ENCODE measurements at places on chromosomes 4 and X.

DNA sequence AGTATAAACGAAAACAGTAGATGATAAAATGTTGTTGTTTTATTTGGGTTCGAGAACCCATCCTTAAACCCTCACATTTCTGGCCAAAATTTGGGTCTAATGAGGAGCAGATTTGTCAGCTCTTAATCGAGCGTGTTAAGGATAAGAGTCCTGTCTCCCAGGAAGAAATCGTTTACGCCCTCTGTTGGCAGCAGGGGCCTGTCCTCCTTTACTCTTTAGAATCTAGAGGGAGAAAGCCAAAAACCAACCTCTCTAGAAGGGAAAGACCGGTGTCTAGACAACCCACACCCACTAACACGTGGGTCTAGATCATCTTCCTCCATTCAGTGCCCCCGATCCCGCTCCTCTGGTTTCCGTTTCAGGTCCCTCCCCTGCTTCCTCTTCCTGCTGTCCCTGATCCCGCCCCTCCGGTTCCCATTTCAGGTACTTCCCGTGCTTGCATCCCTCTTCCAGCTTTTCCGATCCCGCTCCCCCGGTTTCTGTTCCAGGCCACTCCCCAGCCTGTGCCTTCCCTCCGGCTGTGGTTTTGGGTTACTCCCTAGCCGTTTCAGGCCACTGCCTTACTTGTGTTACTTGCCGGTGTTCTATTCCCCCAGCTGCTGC is 339.1 kb downstream of the PAPSS1 start:
- DNase-seq, result no peak

DNA sequence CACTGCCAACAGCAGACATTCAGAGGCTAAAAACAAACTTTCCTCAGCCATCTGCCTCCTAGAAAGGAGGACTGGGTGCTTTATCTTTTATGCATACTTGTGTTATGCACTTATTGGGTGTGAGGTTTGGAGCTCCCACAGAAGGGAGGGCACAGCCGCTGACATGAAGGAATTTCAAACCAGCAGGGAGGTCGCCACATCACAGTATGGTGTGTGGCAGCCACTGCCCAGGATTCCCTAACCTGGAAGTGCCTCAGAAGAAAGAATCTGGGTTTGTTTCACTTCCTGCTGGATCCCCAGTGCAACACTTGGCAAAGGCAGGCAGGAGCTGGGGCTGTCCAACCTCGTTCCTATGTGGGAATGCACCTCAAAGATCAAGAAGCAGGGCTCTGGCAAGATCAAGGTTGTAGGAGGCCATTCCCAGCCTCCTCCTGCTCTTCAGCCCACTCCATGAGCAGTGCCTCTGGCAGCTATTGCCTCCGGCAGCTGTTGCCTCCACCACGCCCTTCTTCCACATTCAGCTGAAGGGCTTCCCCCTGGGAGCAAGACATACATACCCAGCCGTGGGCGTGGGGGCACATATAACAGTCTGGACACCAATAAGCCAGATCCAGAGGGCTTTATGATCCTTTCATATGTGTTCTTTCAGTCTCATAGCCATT is 109.0 kb upstream of the MAMLD1 start:
- no peak for DNase-seq

- DNase-seq, result no peak
Measured at GRCh38 chr4:60619531-60620305, 580.4 kb upstream of the ADGRL3 start.

GRCh38 chr4:139525414-139525813 is 30.6 kb downstream of the SETD7 start:
- no peak for DNase-seq

GRCh38 chr4:73741031-73741749 is 821 bp downstream of the CXCL8 start:
- DNase-seq, result no peak

DNA sequence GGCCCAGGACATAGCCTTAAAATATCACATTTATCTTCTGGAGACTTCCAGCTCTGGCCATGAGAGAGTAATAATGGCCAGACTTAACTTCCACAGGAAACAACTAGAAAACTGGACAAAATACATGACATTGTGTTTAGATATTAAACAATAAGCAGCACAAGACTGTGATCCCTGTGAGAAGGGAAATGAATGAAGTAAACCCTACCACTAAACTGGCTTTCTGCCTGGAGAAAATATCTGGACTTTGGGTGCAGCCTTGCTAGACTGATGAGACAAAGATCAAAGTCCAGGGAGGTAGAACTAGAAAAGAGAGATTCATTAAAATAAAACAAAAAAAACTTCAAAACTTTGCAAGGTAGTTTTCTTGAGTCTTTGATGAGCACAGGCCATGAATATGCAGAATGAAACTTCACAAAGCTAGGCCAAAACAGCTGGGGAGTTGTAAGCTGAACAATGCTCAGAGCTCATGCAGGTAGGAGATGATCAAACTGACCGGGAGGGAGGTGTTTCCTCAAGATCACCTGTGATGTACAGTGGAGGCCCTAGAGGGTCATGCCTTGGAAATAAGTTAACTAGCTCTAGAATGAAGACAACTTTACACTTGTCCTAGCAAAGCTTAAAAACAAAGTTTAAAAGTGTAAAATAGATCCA is 147.0 kb upstream of the SH3RF1 start:
- no peak for DNase-seq

- no peak for DNase-seq
Measured at GRCh38 chr4:183352546-183352945, 30.3 kb upstream of the CLDN24 start.

- DNase-seq, result no peak
Measured at GRCh38 chrX:45524296-45524695, 323.6 kb upstream of the DIPK2B start.

DNA sequence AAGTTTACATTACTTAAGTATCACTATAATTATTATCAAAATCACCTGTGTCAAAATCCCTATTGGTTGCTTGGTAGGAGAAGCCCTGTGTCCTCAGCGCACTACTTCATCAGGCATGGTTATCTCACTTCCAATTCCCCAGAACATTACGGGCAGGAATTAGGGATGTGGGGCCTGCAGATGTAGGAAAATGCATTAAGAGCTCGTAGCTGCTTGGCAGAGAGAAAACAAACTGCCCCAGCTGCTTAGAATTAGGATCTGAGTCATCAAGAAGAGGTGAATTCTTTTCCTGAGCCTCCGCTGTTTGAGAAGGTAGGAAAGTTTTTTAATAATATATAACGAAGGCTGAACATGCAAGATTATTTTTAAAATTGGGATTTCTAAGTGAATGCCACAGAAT is 31.1 kb upstream of the CLNK start:
- no peak for DNase-seq

GRCh38 chr4:121655320-121656268 is 41.2 kb downstream of the ANXA5 start:
- DNase-seq, result no peak

GRCh38 chrX:13717700-13718472 is 16.5 kb downstream of the TRAPPC2 start:
- DNase-seq, result no peak

DNA sequence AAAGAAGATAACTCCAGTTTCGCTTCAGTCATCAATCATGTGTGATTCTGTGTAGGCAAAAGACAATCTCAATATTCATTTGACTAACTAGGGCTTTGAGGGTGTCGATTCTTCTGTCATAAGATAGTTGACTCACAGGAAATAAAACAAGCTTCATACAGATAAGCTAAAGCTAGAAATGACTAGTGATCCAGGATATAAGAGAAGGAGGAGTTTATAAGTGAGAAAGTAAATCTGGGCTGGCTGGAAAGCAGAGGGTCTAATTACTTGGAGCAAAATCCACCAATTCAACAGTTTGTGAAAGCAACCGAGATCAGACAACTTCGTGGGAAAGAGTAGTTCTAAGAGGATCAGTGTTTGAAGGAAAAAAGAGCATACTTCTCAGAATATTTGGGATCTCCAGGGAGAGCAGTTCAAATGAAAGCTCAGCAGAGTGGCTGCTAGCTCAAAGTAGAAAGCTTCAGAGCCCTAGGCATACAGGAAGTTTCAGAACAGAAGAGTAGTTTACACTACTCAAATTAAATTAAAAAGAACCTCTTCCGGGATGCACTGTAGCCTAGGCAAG is 429.3 kb downstream of the INPP4B start:
- DNase-seq, result no peak

- DNase-seq, result no peak
Measured at GRCh38 chr4:85889314-85889713, 414.4 kb downstream of the ARHGAP24 start.

GRCh38 chrX:51608766-51609165 is 9.9 kb downstream of the CENPVL3 start:
- no peak for DNase-seq

GRCh38 chr4:183291070-183291469 is 29.0 kb downstream of the CLDN22 start:
- DNase-seq, result no peak

- DNase-seq, result no peak
Measured at GRCh38 chr4:82499738-82500434, 61.9 kb downstream of the TMEM150C start.

DNA sequence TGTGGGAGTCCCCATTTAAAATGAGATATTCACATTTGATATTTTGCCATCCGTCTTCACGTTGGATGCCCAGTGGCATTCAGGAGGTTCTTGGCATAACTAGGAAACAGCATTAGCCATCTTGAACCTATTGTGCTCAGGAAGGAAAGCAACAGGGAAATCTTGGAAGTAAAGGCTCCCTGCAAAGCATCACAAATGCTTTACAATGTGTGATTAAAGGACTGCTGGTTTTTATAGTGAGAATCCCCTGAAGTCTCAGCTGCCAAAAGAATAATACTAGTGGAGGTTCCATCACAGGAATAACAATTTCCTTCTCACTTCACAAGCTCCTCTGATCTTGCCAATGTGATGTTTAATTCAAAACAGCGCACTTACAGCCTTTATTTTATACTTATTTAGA is 49.7 kb upstream of the NPNT start:
- no peak for DNase-seq

- DNase-seq, result no peak
Measured at GRCh38 chr4:17323554-17324385, 188.1 kb downstream of the QDPR start.

GRCh38 chr4:114976901-114977300 is 136.5 kb downstream of the NDST4 start:
- DNase-seq, result no peak

- no peak for DNase-seq
Measured at GRCh38 chr4:87180767-87181166, 39.7 kb downstream of the KLHL8 start.

GRCh38 chrX:29422034-29422433 is 793.3 kb upstream of the MAGEB2 start:
- no peak for DNase-seq

DNA sequence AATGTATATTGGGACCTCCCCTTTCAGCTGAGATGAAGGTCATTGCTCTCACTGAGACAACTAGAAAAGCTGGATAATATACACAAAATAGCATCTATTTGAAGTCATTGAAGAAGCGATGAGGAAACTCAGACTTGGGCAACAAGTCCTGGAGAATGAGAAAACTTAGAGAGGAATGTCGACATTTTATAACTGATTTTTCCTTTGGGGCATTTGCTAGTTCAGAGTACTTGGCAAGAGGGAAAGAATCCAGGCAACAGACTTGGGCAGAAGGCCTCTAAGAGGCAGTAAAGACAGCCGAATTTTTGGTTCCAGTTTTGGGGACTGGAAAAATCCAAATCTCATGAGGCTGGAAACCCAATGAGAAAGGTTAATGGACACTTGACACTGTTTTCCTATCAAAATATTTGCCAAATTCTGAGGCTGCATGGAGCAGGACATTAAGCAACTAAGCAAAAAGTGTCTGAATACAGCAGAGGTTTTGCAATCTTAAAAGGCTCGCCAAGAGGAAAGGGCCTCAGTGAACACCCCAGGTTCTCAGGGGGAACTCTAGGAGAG is 21.0 kb upstream of the ANXA5 start:
- no peak for DNase-seq

DNA sequence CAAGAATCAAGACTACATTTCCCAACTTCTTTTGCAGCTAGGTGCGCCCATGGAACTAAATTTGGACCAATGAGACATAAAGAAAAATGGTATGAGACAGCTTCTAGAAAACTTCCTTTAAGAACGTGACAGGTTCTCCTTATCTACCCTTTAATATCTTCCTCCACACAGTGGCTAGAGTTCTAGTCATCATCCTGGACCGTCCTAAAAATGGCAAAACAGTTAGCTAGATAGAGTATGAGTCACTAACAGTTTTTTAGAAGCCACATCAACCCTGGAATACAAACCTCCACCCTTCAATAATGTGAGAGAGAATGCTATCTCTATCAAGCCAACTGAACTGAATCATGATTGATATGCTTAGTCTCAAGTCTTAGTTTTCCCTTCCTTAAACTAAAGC is 267.9 kb upstream of the SLC7A11 start:
- no peak for DNase-seq

GRCh38 chr4:2636331-2636730 is 99.9 kb downstream of the FAM193A start:
- no peak for DNase-seq

GRCh38 chr4:124181039-124181438 is 531.5 kb downstream of the ANKRD50 start:
- no peak for DNase-seq

DNA sequence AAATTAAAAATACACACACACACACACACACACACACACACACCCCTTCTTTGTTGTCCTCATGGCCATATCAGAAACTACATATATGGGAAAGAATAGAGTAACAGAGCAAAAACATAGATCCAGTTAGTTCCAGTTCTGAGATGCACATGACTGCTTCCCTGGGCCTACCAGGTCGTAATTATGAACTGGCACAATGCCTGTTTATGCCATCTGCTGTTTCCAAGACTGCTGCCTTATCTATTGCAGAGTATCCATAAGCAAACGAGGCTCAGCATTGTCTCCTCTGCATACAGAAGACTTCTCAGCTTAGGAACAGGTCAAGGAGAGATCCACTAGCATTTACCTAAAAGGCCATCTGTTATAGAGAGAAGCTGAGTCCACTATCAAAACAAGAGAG is 789.0 kb downstream of the TECRL start:
- no peak for DNase-seq

GRCh38 chr4:6122496-6122895 is 77.9 kb downstream of the JAKMIP1 start:
- no peak for DNase-seq

GRCh38 chr4:83197555-83198235 is 83.2 kb upstream of the PLAC8 start:
- no peak for DNase-seq

- no peak for DNase-seq
Measured at GRCh38 chr4:187608001-187608421, 387.6 kb upstream of the ZFP42 start.

GRCh38 chrX:29518100-29518499 is 697.3 kb upstream of the MAGEB2 start:
- DNase-seq, result no peak

- DNase-seq, result no peak
Measured at GRCh38 chr4:141391293-141391692, 170.6 kb downstream of the ZNF330 start.

- no peak for DNase-seq
Measured at GRCh38 chrX:37331546-37331945, 17.6 kb upstream of the PRRG1 start.

DNA sequence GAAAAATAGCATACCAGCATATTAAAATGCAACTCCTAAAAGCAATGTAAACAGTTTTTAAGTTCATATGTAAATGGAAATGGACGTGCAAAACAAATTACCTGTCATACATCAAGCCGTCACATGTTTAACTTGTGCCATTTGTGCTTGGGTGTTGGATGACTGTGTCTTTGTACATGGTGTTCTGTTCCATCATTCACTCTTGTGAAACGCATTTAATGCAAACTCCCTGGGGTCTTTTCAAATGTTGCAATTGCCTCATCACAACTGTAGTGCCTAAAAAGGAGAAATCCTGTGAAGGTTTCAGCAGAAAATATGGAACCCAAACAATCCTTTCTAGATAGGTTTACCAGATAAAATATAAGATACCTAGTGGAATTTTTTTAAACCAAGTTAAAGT is 52.4 kb downstream of the PHOX2B start:
- no peak for DNase-seq

GRCh38 chrX:46015653-46016052 is 529.6 kb downstream of the ZNF674 start:
- no peak for DNase-seq
